CD4-positive, alpha-beta T cell treated with Interleukin-4 for 1 hour (primary cell): ENCODE measurements at places on chromosomes 3 and 15.

GRCh38 chr3:167941234-167941995 lies 154.3 kb downstream of the GOLIM4 start:
- DNase-seq: peak; percentile 11

- DNase-seq: no peak
These were observed 6.7 kb downstream of the VPS13C start for GRCh38 chr15:62053439-62054085.

GRCh38 chr3:107684431-107684925 lies 161.7 kb downstream of the BBX start:
- peak; percentile 28 for DNase-seq

GRCh38 chr3:23501201-23501802 lies 298.2 kb downstream of the UBE2E2 start:
- no peak for DNase-seq

GRCh38 chr3:17518189-17519059 lies 224.0 kb downstream of the TBC1D5 start:
- no peak for DNase-seq
